ENCODE measurements at places on chromosomes 3 and 15. TPM values are rescaled to one million over a fixed set of nuclear protein-coding genes. Genes with fewer than 3 reads are reported as not detected.

The KNSTRN gene
- total RNA-seq = 32.7 TPM

The ITPKA gene
- 0.26 TPM for total RNA-seq

The C15orf62 gene
- 0.11 TPM for total RNA-seq

The SNX4 gene
- total RNA-seq = 30.2 TPM

The ASB14 gene
- 0.11 TPM for total RNA-seq

The BNC1 gene
- 6.1 TPM for total RNA-seq

The SLCO2A1 gene
- total RNA-seq = not detected

The TMEM158 gene
- 0.65 TPM for total RNA-seq

The SCN5A gene
- total RNA-seq = under 0.01 TPM

The ARPP21 gene
- not detected for total RNA-seq

The C3orf52 gene
- 5.1 TPM for total RNA-seq

The NDUFB5 gene
- total RNA-seq = 145 TPM

The MYH15 gene
- total RNA-seq = 0.22 TPM

The PLA2G4E gene
- not detected for total RNA-seq

The EHD4 gene
- total RNA-seq = 14.4 TPM

The TMOD2 gene
- 6.9 TPM for total RNA-seq

The KLHL40 gene
- not detected for total RNA-seq

The TF gene
- 0.43 TPM for total RNA-seq

The CTXN2 gene
- not detected for total RNA-seq

The FBLN2 gene
- total RNA-seq = 53.0 TPM
